NCI-H1105 treated with DMSO at 0.1 percent for 48 hours (cell line): ENCODE measurements at places on chromosomes 3 and 15.
A peak's percentile ranks its signal among the peaks of the same experiment; 100 is the strongest.

DNA sequence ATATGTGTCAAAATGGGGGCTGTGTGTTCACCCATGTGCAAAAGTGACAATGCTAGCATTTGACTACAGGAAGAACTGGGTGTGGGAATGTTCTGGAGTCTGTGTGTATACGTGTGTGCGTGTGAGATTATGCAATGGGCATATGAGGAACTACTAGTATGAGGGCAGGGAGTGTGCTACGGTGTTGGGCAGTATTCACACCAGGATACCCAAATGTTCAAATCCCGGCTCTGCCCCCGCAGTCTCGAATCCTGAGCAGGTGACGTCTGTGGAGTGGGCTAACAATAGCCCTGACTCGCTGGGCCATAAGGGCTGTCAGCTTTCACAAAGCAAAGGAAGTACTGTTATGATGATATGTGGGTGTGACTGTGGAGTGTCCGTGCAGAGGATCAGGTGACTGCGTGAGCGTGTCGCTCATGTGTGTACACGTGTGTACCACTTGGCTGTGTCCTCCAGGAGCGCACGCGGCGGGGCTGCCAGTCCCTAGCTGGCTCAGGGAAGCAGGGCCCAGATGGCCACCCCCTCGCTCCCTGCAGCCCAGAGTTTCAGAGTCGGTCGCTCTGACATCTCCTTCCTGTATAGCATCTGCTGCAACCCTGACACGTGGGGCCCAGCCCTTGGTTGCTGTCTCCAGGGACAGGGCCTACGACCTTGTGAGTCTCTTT is 27.2 kb downstream of the IQSEC1 start:
- no peak for DNase-seq

DNA sequence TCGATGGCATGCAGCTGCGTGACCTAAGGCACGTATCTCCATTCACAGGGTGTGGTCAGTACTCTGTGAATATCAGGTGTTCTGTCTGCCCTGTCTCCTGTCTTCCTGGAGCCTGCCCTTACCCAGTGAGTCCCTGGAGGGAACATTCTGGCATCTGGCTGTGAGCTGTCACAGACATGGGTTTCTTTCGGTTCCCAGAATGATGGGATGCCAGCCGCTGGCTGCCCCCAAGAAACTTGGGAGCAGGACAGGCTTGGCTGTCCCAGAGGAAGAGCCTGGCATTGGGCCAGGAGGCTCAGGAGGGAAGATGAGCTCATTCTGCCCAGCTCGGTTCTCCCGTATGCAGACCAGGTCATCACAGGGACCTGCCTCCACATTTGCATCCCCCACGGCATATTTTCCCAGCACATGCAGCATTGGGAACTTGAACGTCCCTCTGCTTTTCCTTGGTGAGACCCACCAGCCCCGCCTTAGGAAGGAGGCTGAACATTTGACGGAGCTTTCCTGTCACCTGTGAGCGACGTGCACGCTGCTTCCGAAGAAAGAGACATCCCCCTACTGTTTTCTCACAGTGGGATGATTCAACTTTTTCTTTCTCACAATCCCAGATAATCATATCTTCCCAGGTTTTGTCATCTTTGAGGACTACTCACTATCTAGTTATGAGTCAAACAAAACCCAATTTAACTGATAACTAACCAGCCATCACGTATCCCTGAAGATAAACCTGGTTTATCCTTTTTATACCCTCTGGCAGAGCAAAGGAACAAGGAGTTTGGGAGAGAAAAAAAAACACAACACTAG is 22.0 kb upstream of the PGPEP1L start:
- no peak for DNase-seq

DNA sequence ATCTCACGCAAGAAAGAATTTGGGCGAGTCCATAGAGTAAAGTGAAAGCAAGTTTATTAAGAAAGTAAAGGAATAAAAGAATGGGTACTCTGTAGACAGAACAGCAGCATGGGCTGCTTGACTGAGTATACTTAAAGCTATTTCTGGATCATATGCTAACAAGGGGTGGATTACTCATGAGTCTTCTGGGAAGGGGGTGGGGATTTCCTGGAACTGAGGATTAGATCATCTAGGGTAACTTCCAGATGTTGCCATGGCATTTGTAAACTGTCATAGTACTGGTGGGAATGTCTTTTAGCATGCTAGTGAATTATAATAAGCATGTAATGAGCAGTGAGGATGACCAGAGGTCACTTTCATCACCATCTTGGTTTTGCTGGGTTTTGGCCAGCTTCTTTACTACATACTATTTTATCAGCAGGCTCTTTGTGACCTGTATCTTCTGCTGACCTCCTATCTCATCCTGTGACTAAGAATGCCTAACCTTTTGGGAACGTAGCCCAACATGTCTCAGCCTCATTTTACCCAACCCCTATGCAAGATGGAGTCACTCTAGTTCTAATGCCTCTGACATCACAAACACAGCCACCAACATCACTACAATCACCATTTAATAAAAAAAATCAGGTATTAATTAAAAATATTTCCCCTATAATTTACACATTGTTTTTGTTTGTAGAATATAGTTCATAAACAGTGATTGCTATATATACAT is 890.7 kb upstream of the EPHA6 start:
- DNase-seq, result no peak

DNA sequence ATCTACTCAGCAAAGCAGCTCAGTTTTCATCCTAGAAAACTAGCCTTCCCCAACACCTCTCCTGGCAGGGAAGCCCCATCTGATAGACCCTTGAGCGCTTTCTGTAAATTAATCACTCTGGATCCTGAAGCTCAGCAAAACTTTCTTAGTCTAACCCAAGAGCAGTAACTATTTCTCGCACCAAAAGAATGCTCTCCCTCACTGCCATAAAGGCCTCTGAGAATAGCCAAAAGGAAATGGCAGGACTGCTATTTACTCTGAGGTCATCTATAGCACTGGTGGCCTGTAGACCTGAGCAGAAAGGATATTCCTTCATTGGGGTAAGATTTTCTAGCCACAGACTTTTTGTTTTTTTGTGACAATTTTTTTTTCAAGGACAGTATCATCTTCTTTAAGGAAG is 345.8 kb upstream of the ADAMTS9 start:
- DNase-seq, result no peak

DNA sequence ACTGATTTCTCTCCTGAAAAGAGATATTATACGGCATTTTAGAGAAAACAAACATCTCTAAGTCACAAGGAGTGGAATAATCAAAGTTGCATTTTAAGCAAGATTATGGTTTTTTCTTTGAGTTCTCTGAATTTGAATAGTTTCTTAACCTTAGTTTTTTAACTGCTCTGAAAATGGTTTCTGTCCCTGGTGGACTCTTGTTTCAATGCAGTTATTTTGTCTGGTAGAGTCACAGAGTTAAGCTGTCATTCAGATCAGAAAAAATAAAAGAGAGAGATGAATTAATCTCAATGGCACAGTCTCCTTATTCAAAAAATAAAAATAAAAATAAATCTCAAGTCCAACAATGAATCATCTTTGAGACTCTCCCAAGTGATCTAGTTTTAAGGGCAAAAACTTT is 19.0 kb downstream of the AGTR1 start:
- no peak for DNase-seq

DNA sequence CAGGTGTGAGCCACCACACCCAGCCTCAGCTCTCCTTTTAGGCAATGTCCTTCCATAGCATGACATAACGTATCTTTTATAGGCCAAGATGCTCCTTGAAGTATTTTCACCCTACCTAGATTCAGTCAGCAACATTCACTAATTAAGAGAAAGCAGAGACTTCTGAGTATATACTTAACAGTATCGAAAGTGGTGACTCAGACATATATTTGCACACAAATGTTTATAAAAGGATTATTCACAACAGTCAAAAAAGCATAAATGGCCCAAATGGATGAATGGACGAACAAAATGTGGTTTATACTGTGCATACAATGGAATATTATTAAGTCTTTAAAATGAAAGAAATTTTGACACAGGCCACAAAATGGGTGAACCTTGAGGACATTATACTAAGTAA is 108.6 kb downstream of the ZNF385D start:
- no peak for DNase-seq

DNA sequence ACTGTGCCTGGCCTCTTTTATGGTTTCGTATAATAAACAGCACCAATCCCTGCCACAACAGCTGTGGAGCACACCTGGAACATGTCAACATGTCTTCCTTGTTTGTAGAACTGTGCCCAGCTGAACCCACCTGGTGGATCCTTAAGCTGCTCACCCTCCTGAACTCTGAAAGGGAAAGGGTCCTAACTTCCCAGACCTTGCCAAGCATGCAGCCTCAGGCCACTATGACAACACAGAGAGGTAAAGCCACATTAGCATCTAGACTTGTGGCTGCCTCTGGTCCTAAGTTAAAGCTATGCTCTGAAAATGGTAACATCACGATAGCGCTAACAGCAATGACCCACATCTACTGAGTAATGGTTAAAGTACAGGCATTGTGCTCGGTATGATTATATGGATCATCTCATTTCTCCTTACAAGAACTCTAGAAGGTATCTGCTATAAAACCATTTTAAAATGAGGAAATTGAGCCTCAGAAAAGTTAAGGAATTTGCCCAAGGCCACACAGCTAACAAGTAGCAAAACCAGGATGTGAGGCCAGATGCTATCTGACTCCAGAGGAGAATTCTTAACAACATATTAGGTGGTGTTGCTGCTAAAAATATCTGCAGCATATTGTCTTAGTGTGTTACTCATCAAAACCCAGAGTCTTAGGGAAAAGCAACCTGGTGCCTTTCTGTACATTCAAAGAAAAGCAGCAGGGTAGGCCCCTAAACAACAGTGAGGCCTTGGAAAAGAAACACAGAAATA is 23.1 kb upstream of the HERC1 start:
- DNase-seq, result no peak

DNA sequence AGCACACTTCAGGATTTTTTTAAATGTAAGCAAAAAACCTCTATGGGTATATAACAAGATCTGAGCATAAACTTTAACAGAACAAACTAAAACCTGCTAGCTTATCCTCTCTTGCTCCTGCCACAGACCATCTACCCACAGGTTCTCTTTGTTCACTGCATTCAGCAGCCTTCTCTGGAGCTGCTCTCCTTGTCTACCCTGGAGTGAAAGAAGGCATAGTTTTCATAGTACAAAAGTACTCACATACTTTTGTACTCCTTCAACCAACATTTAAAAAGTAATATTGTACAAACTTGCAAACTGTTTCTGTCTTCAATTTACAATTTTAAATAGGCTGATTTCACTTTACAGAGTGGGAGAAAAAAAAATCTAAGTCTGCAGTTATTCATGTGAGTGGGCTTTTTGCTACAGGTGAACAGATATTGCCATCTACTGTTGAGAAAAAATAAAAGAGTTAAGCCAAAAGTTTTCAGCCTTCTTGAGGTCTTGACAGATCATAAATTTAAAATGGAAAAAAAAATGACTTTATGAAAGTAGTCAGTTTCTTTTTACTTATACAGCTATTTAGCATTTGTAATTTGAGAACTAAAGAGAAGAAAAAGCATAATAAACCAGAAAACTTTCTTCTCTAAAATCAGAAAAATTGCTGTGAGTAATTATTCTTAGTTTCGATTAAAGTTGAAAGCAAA is 20.4 kb downstream of the TERC start:
- peak; percentile 62 for DNase-seq

GRCh38 chr3:27708250-27708649 is 13.9 kb downstream of the EOMES start:
- DNase-seq, result no peak

- DNase-seq, result no peak
Observed at GRCh38 chr3:115227461-115227860, 80.4 kb upstream of the ZBTB20 start.

GRCh38 chr3:59006634-59007517 is 42.9 kb downstream of the CFAP20DC start:
- DNase-seq, result peak; percentile 4

GRCh38 chr3:151688571-151688970 is 45.2 kb upstream of the AADACL2 start:
- no peak for DNase-seq
